Right lung (tissue), 10 donors: ENCODE measurements at places on chromosomes 3 and 15.

GRCh38 chr3:143977341-143978262 lies 6.0 kb downstream of the DIPK2A start:
- no peak for DNase-seq

DNA sequence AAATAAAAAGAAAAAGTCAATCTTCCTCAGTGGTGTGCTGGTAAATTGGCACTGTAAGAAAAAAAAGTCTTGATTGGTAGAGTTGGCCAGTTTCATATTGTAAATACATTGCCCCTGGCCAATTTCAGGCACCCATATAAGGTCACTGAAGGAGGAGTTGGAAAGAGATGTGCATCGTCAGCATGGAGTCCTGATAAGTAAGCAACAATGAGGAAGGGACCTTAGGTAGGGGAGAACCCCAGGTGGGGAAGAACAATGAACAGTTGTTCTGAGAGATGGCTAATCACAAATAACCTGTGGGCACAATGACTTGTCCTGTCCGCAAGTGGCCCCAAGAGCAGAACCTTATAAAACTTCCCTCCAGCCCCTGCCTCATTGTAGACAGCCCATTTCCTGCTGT lies 8.6 kb upstream of the CYP8B1 start:
- no peak for DNase-seq

DNA sequence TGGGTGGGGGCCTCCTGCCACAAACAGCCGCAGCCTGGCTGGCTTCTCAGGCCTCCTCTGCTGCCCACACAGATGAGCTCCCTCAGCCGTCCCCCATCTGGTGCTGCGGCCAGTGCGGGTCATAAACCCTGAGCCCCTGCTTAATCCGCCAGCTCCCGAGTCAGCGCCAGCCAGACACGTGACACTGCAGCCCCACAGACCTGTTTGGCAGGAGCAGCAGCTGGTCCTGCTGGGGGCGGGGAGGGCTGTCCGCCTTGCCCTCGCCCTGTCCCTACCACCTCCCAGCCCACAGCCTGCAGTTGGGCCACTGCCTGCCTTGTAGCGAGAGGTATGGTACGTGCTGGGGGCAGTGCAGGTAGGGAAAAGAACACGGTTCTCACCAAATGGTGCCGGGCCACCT lies 86.2 kb downstream of the IQSEC1 start:
- DNase-seq: no peak

- no peak for DNase-seq
Observed at GRCh38 chr3:133211449-133211848, 173.3 kb downstream of the TMEM108 start.

GRCh38 chr3:44078863-44079262 lies 162.8 kb upstream of the TOPAZ1 start:
- DNase-seq: no peak

DNA sequence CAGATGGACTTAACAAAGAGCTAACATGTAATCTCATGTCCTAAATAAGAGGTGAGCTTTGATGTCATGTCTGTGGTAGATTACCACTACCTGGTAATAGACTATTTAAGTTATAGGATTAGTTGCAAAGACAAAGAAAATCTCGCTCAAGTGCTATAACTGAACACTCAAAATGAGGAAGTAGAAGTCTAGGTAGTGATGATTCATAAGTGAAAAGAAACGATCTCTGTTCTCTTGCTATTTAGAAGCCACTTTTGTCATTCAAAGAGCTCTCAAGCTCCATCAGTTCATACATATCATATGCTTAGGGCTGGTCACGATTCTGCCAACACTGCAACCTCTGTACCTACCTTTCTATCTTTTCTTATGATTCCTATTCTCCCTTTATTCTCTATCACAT lies 110.9 kb downstream of the EDEM1 start:
- no peak for DNase-seq

- DNase-seq: no peak
Observed at GRCh38 chr15:99238849-99239248, 10.5 kb downstream of the TTC23 start.

DNA sequence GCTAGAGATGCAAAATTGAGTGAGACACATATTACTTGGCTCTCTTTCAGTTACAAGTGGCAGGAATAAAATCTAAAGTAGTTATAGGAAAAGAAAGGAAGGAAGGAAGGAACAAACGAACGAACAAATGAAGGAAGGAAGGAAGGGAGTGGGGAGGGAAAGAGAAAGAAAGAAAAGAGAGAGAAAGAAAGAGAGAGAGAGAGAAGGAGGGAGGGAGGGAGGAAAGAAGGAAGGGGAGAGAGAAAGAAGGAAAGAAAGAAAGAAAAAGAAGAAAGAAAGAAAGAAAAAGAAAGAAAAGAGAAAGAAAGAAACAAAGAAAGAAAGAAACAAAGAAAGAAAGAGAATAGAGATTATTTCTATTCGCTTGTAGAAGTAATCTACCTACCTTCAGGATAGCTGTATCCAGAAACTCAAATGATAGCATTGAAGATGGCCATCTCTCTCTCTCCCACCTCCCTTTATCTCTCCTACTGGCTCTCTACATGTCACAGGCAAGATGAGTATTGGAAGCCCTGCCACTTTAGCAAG lies 229.7 kb upstream of the TLE3 start:
- no peak for DNase-seq

- DNase-seq: no peak
Observed at GRCh38 chr3:131107637-131108433, 81.2 kb downstream of the NEK11 start.

DNA sequence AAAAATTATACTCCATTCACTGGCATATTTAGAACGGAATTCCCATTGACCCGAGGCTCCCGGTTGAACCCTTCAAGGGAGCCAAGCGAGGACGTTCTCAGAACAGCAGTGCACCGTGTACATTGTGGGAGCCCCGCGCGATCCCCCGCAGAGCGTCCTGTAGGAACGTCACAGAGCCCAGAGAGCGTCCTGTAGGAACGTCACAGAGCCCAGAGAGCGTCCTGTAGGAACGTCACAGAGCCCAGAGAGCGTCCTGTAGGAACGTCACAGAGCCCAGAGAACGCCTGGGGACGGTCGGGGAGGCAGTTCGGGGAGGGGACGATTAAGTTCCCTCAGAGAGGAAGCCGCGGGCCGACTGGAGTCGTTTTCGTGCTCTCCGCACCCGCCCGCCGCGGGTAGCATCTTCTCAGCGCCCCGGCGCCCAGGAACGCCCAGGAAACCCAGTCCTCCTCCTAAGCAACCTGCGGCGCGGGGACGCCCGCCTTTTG lies 506 bp upstream of the ATP1B3 start:
- peak; percentile 71 for DNase-seq

DNA sequence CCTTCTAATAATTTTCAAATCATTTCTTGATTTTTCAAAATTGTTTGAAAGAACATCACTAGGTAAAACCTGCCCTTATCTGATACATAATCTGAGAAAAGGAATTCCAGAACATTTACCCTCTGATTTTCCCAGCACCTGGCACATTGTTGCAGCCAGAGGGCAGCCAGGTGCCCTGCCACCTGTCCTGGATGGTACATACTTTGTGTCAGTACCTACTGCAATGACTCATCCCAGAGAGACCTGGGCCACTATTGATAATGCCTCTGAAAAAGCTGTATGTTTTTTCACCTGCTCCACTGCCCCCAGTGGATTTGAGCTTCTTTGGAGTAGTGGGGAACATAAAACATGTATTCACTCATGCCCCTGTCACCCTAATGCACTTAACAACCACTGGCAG lies 648.9 kb upstream of the GBE1 start:
- no peak for DNase-seq

GRCh38 chr3:113354307-113354706 lies 87.0 kb downstream of the CFAP44 start:
- DNase-seq: no peak

DNA sequence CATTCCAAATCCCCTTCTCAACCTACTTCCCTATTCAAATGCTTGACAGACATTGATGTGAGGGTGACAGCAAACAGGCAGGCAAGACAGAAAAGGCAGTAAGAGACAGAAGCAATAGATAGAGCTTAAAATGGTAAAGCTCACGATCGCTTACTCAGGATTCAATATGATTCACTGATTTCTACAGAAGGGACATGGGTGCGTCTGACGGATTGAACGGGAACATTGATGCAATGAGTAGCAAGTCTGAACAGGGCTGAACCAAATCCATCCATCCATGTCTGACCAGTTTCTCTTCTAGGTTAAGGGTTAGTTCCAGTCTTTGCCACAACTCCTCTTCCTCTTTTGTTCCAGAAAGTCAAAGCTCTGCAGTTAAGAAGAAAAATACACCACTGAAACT lies 35.1 kb downstream of the P2RY1 start:
- DNase-seq: no peak

- DNase-seq: no peak
Observed at GRCh38 chr3:134483195-134483900, 2.4 kb downstream of the ANAPC13 start.

DNA sequence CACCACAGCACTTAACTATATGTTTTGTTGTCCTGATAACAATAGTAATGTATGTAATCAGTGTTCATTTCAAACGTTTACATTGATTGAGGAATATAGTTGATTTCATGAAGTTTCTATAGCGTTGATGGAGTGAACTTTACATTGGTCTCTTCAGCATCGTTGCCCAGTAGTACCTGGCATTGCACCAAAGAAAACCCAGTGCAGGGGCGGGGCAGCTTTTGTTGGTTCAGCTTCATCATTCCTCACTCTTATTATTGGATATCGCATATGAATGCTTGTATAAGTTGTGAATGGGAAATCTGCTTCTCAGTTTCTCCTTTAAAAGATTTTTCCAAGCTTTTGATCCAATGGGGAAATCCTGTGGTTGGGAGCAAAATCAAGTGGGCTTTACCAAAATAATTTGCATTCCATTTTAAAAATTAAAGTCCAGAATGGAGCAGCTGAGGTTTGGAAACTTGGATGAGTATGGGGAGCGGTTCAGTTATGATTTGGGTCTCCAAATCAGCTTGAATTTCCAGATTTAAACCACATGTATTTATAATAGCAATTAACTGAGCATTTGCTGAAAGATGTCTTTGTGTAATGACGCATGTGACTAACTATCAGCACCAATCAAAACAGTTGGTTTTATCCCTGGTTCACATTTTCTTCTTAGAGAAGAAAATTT lies 213.7 kb downstream of the ALCAM start:
- DNase-seq: no peak
